Activated CD4-positive, alpha-beta T cell treated with anti-CD3 and anti-CD28 coated beads, Interleukin-2, amount 50 U/mL, for 4 hours (primary cell): ENCODE measurements at places on chromosomes 2 and 18.

- no peak for DNase-seq
Observed at GRCh38 chr2:2926858-2927175, 450.8 kb downstream of the EIPR1 start.

DNA sequence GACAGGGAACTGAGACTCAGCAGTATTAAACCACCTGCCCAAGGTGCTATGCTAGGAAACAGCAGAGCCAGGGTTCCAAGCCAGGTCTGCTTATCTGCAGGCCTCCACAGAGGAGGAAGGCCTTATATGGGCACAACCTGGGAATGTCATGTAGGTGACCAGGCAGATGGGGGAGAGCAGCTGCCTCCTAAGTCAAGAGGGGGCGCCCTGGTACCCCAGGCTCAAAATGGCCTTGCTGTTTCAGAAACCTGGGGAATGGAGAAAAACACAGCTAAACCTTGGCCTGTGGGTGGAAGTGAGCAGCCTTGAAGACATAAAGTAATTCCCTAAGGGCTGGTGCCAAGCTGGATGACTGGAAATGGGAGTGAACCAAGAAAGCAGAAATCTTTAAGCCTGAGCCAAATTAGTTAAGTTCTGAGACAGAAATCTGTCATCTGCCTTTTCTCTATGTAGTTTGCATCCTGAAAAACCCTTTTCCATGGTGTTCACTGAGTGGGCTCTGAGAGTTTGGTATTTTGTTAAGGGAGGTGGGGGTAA lies 79.1 kb downstream of the MAPK4 start:
- DNase-seq, result no peak

- no peak for DNase-seq
Observed at GRCh38 chr2:143881246-143881645, 638.7 kb downstream of the ZEB2 start.

DNA sequence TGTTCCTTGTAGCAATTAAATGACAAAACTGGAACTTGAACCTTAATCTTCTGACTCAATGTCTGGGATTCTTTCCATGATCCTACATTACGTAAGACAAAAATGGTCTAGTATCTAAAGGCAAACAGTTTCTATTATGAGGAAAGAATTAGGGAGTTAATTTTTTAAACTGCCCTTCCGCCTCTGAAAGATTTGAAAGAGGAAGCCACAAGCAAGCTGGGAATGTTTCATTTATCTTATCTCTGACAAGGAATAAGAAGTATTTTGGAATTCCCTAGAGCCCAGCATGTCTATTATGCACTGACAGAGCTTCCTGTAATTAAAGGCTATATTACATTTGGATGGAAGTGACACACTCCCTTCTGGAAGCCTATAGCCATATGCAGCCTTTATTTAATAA lies 558.8 kb upstream of the CDH2 start:
- no peak for DNase-seq

DNA sequence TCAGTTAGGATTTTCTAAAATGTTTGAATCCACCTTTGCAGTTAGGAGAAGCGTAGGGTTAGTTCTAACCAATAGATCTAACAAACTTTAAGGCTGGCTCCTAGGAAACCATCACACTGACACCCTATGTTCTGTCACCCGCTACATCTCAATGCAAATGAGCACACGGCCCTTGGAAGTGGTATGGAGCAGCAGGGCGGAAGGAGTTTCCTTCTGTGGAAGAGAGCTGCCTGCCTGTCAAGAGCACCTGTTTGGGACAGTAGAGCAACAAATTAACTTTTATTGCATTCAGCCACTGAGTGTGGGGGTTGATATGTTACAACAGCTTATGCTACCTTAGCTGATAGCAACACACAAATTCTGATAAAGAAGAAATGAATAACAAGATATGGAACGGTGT lies 306.9 kb upstream of the RAB6C start:
- DNase-seq, result no peak

- no peak for DNase-seq
Observed at GRCh38 chr2:79876430-79876829, 363.6 kb downstream of the CTNNA2 start.

DNA sequence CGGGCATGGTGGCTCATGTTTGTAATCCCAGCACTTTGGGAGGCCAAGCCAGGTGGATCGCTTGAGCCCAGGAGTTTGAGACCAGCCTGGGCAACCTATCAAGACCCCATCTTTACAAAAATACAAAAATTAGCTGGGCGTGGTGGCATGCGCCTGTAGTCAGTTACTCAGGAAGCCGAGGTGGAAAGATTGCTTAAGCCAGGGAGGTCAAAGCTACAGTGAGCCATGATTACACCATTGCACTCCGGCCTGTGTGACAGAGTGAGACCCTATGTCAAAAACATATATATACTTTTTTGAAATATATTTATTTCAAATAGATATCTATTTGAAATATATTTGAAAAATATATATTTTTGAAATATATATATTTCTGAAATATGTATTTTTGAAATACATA lies 10.9 kb downstream of the OSBPL1A start:
- DNase-seq, result no peak

GRCh38 chr2:167127135-167127534 lies 238.9 kb downstream of the XIRP2 start:
- DNase-seq, result no peak

DNA sequence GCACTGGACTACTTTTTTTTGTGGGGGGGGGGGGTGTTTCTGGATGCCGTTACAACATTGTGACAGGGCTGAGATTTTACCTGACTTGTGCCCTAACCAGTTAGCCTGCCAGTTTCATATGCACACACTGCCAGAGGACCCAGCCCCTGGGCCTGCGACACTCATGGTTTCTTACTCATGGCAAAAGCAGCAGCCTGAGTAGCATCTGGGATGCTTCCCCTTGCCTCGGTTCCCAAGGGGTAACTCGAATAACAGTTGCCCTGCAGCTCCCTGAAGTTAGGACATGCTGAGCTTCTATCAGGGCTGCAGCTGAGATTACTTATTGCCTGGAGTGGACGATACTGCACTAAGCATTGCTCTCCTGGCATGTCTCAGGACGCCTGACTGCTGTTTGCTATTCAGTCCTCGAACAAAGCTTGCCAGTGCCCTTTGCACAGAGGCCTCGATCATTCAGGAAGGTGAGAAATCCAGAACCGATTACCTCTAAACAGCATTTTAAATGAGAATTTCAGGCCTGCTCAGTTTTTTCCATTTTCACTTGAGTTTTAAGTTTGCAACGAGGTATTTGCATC lies 47.9 kb downstream of the TRPM8 start:
- DNase-seq, result no peak

DNA sequence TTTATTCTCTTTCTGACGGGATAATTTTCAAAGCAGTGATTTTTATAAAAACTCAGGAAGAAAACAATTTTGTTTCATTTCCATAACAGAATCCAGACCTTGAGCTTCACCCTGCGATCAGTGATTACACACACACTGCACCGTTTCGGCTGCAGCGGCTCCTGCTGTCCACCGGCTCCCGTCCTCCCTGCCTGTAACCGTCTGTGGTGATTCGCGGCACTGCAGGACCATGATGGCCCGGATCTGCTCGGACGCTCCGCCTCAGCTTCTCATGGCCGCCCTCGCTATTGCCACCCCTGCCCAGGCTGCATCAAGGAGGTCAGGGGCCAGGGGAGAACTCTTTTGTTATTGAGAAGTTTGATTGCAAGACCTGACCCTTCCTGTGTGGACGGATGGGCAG lies 246.1 kb downstream of the TWIST2 start:
- no peak for DNase-seq

GRCh38 chr2:17620841-17621240 lies 80.3 kb downstream of the VSNL1 start:
- DNase-seq, result no peak

DNA sequence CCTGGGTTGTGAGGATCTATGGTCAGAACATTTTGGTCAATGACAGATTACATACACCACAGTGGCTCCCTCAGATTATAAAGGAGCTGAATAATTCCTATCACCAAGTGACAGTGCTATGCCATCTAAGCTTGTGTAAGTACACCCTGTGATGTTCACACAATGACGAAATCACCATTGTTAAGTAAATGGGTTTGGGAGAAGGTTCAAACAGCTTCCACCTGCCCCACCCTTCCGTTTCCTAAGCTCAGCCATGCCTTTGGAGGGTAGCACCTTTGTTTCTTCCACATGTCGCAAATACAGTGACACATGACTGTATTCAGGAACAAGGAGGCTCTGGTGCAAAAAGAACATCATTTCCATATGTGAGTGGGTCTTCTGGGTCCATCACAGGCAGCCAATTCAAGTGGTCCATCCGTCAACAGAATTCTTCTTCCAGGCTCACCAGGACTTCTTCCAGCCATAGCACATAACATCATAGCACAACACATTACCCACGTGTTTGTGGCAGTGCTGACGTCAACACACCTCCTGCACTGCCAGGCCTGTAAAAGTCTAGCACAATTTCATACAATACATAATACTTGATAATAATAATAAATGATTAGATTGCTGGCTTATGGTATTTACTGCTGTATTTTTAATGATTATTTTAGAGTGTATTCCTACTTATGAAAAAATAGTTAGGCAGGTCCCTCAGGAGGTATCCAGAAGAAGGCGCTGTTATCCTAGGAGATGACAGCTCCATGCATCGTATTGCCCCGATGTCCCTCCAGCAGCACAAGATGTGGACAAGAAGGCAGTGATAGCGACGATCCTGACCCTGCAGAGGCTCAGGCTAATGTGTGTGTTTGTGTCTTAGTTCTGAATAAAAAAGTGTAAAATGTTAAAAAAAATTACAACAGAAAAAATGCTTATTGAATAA lies 264.8 kb downstream of the ANAPC1 start:
- DNase-seq, result no peak

GRCh38 chr2:199975273-199975895 lies 20.0 kb downstream of the MAIP1 start:
- DNase-seq, result no peak

- no peak for DNase-seq
Observed at GRCh38 chr18:61222206-61222605, 111.0 kb upstream of the CDH20 start.

GRCh38 chr2:73979686-73980085 lies 5.0 kb upstream of the TET3 start:
- DNase-seq, result no peak

DNA sequence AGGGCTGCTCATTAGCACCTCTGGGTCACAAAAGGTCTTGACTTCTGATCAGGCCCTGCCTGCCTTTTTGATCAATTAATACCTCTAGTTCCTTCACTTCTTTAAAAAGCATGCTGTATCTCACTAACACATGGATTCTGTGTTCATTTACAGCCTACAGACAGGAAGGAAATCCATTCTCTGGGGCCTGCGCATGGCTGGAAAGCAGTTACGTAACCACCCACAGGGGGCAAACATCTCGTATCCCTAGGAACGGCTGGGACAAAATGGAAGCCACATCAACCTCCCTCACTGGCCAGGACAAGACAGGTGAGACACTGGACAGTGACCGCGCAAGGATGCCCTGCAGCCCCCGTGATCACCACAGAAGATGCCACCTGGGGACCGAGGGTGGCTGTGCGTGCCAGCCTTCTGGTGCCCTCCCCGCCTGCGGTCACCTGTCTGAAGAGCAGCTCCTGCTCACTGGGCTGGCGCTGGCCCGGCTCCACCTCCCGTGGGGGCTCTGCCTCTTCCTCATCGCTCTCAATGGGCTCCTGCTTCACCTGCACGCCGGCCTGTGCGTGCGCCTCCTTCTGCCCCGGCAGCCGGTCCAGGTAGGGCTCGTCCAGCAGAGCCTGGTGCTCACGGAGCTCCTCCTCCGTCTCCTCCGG lies 266.9 kb downstream of the TWIST2 start:
- no peak for DNase-seq

DNA sequence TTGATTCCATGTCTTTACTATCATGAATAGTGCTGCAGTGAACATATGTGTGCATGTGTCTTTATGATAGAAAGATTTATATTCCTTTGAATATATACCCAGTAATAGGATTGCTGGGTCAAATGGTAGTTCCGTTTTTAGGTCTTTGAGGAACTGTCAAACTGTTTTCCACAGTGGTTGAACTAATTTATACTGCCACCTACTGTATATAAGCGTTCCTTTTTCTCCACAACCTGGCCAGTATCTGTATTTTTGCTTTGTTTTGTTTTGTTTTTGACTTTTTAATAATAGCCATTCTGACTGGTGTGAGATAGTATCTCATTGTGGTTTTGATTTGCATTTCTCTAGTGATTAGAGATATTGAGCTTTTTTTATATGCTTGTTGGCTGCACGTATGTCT lies 641.6 kb downstream of the SUCLG1 start:
- DNase-seq, result no peak

- DNase-seq, result no peak
Observed at GRCh38 chr2:224881846-224882245, 160.4 kb downstream of the DOCK10 start.

- DNase-seq, result no peak
Observed at GRCh38 chr2:9249020-9249800, 42.6 kb downstream of the ASAP2 start.

DNA sequence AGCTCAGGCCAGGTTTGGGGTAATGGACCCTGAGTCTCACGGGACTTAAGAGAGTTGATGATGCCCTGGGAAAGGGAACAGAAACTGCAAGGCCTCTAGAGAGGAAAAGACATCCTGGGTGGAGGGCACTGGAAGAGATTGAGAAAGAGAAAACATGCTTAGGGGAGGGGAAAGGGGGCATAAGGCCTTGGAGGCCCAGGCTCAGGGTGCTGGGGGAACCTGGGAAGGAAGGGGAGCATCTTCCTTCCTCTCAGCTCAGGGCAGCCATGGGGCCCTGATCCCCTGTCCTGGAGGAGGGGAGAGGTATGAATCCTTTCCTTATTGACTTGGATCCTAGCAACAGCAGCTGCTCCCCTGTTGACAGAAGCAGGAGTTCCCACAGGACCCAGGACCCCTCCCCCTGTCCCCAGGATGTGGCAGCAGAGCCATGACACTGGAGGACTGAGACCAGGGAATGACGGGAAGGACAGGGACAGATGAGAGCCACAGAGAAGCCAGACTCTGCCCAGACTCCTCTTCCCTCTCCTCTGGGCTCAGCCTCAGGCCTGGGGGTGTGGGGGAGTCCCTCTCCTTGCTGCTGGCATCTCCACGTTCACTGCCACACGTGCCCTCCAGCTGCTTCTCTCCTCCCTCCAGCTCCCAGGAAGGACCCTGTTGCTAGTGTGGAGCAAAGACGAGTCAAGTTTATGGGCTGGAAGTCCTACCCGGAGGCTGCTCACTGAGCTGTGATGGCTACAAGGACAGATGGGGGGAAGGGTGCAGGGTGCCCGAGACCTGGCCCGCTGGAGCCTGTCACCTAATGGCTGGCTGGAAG lies 815 bp downstream of the GPBAR1 start:
- DNase-seq, result no peak

GRCh38 chr2:137178951-137179377 lies 413.6 kb downstream of the THSD7B start:
- no peak for DNase-seq

- no peak for DNase-seq
Observed at GRCh38 chr2:205806143-205806905, 124.0 kb downstream of the NRP2 start.

- DNase-seq, result no peak
Observed at GRCh38 chr2:22189893-22190480, 1066.2 kb downstream of the TDRD15 start.
